ENCODE measurements at places on chromosomes 2 and 18.

DNA sequence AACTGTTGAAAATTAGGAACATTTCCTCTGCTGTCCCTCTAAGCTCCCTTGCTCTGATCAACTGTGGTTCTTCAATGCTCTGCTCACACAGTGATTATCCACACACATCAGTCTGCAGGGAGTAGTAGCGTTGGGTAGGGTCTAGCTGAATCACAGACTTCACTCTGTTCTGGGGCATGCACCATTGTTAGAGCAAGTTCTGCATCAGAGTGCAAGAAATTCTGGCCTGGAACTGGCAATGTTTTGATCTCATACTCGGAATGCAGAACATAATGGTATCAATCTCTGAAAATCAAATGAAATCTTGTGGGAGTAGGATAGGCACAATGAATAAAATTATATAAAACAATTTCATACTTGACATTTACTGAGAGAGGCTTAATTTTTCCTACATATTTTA is 55.3 kb downstream of the HRH4 start:
- DNase-seq: no peak

- DNase-seq: no peak
Measured at GRCh38 chr18:60053747-60054304, 154.0 kb downstream of the PMAIP1 start.

DNA sequence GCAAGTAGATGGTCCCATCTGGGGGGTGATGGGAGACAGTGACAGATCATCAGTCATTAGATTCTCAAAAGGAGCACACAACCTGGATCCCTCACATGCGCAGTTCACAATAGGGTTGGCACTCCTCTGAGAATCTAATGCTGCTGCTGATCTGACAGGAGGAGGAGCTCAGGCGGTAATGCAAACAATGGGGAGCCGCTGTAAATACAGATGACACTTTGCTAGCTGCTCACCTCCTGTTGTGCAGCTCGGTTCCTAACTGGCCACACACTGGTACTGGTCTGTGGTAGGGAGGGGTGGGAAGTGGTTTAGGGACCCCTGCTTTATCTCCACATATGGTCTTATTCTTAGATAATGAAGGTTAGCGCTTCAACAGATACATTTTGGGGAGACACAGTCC is 506.6 kb downstream of the PLCL1 start:
- DNase-seq: no peak

DNA sequence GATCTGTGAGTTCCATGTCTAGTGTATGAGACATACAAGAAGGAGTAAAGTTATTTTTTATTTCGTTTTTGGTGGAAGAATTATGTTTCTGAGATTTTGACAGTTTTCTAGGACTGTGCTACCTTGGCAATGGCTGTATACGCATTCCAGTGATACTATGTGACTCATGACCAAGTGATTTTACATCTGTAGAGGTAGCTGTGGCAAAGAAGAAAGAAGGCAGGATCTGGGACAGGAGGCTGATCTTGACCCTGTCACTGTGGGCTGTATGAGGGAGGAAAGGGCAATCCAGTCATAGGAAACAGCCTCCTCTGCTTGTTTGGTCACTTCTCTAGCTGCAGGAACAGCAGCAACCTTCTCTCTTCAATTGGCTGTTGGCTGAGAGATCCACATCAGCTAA is 44.0 kb upstream of the PDCL3 start:
- DNase-seq: no peak

DNA sequence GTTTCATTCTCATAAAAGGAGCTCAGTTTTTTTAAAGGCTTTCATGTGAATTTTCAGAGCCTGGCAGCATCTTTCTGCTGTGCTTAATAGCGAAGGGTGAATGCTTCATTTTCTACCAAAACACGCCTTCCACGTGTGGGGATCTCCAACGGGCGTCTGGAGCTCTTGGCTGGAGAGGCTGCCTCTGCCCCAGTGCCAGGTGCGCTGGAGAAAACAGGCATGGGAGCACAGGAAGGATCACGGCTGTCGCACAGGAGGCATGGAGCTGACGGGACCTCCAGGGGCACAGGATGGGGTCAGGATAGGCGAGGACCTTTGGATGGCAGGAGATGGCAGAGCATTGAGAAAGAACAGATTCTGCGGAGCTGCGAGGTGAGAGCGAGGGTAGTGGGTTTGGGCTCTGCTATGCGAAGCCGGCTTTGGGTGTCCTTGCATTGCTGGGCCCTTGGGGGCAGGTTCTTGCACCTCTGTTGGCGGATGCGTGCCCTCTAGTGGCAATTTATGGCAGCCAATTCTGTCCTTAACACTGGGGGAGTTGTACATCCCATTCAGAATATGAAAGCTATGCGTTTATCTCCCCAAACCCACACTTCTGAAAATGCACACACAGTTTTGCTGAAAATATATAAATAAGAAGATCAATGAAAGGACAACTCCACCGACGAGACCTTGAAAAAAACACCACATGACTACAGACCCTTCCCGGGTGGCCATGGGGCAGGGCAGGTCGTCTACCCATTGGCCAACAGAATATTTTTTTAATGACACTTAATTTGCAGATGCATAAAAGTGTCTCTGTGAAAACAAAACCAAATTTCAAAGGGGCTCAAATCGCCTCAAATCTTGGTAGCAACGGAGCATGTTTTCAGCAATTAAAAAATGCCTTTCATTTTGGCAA is 90.4 kb upstream of the SLC35G4 start:
- DNase-seq: peak; percentile 47

DNA sequence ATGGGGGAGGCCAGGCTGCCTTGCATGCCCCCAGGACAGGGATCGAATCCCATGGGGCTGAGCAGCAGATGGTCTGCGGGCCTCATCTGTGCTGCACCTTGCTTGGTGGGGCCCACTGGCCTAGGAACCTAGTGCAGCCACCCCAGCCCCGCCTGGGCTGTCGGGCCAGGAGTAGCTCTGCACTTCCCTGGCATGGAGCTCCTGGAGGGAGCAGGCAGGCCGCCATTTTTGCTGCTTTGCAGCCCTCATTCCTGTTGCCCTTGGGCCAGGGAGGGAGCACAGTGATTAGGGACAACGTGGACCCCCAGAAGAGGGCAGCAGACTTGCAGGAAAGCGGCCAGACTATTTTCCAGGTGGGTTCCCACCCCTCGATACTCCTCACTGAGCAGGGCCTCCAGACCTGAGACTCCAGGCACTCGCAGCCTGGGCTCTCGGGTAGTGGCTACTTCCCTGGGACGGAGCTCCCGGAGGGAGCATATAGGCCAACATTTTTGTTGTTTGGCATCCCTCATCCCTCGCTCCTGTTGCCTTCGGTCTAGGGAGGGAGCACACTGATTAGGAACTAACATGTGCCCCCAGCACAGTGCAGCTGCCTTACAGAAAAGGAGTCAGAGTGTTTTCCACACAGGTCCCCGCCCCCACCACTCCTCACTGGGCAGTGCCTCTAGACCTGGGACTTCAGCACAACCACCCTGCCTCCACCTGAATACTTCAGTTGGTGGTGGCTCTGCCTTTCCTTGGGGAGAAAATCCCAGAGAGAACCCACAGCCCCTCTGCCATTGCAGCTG is 99.5 kb downstream of the MAIP1 start:
- DNase-seq: no peak

- peak; percentile 86 for DNase-seq
Measured at GRCh38 chr18:24270937-24271380, 126.7 kb downstream of the OSBPL1A start.

DNA sequence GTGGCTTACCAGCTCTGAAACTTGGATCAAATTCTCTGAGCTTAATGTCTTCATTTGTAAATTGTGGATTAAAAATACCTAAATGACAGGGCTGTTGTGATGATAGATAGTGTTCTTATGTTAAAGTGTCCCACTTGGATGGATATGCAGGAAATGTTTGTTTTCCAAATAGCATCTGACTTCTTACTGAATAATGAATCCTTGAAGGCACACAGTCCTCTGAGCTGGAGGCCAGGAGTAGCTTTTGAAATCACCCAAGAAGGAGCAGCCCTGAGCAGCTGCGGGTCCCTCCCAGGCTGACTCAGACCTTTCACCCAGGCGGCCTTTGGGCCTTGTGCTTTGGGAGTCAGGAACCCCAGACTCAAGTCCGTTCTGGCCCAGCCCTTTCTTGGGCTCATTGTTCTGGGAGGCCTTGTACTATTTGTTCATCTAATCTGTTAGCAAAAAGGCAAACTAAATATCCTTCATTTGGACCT is 173.0 kb upstream of the GATA6 start:
- no peak for DNase-seq

DNA sequence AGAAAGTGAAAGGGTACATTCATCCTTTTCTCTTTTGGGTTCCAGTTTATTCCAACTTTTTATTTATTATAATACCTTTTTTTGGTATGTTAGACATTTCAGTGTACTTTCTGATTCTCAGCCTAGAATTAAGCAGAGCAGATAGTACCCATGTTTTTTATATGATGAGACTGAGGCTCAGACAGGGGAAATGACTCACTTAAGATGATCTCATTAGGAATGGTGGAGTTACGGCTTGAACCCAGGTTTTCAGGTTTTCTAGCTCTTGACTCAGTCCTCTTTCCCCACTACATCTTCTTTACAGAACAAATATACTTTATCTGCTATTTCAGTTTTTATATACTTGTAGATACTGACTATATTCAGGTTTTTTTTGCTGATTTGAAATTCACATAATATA is 51.7 kb upstream of the OTX1 start:
- no peak for DNase-seq

GRCh38 chr2:85032621-85033020 is 61.7 kb downstream of the KCMF1 start:
- DNase-seq: no peak

DNA sequence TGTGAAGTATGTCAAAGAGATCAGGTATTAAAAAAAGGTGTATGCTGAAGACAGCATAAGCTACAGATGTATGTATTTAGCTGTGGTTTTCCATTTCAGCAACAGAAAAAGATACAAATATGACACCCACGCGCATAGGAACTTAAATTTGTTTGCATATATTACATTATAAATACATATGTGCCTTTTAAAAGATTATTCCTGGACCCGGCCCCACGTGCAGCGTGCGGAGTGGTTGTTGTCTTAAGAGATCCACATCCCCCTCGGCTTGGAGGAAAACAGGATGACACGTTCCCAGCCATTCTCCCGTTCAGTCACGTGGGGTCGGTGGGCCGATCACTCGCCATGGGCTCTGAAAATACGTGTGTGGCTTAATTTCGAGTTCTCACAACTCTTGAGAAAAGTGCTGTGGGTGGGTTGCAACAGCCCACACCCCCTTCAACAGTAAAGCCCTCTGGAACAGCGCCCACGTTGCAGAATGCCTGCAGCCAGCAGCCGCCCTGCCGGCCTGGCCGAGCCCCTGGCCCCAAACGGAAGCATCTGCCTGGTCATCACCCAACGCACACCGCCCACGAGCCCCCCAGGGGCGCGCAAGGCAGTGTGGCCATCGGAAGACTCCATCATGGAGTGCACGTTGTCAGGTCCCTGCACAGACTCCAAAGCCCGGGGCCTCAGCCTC is 18.6 kb upstream of the KCNG2 start:
- no peak for DNase-seq

- no peak for DNase-seq
Measured at GRCh38 chr18:52348209-52348608, 8.2 kb downstream of the DCC start.

DNA sequence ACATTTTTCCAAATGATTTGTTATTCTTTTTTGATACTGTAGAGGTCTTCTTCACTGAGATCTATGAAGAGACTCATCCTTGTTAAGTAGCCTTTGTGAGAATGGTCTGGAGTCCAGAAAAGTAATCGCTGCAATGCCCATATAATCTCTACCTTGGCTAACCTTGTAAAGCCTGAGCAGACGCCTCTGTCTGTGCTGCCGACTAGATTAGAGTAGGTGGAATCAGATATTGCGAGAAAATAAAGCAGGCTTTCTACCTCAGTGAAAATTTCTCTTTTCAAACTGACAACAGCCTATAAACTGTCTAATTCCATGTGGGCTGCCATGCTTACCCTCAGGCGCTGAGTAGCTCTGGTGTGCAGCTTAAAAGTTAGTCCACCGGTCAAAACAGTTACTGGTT is 17.5 kb upstream of the CERS6 start:
- DNase-seq: no peak

DNA sequence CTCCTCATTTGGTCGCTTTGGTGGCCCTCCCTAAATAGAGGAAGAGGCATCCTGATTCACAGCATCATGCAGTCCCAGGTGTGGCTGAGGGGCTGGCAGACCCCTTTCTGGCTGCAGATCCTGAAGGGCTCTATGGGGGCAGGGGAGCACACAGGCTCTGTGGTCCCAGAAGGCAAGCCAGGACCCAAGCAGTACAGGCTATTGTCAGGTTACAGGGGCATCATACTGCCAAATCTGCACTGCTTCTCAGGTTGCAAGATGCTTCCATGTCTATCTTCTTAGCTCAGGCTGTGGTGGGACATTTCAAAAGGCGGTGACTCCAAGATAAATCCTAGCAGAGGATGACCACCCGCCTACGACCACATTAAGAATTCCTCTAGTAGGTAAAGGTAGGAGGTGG is 54.3 kb downstream of the TTC32 start:
- DNase-seq: no peak

DNA sequence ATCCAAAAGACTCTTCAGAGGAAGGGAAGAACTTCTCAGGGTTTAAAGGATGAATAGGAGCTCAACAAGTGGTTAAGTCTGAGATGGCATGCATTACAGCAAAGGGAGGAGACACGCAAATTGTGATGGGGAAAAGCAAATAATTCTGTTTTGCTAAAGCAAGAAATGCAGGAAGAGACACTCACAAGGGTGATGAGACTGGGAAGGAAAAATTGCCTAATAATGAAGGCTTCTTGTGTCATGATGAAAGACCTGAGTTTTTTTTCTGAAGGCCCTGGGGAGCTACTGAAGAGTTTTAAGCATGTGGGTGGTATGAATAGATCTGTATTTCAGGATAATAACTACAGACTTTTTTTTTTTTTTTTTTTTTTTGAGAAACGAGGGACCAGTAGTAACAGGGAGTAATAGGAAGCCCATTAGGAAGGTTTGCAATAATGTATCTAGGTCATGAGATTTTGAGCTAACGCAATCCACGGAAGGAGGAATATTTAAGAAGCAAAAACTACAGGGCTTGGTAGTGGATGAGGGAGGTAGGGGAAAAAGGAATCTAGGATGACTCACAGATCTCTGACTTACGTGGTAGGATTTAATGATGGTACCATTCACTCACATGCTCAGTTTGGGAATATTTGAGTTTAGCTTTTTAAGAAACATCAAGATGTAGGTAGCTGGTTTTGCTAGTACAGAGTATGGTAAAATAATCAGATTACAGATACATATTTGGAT is 16.0 kb upstream of the SERPINB3 start:
- no peak for DNase-seq

GRCh38 chr2:74441690-74442482 is at the start of gene RTKN:
Gene RTKN, minus strand, starts transcription at chr2:74441937. Its CDS starts 121 bp downstream, at chr2:74441816.
- no peak for DNase-seq

DNA sequence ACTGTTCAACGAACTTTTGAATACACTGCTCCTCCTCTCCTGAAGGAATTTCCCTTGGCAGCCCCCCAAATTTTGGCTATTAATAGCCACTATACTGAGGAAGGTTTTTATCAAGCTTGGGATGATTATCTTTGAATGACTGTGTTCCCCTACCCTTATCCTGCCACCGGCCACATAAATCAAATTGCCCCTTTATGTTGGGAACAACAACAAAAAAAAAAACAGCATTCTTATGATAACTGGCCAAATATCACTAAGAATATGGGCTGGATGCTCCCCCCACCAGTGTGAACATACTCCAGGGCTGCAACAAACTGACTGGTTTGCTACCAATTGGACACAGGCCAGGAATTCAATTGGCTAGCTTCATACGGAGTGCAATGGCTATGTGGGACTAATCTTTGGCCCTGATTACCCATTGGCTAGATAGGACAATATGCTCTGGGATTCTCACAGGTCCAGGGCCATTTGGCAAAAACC is 20.6 kb downstream of the DUSP11 start:
- no peak for DNase-seq
